ENCODE measurements at places on chromosomes 3 and 15.

DNA sequence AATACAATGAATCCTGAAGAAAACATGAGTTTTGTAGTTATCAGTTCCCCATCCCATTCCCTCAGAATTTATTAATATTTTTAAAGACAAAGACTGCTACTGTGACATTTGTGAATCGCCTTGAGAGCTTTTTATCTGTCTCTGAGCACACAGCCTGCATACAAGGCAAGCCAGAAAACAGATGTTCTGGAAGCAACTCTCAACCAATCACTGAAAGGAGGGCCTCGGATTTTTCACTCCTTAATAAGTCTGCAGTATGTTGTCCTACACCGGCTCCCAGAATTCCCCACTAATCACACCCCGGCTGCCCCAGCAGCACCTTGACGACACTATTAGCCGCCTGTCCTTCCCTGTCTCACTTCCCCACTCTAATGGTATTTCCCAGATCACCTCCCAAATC is 138.5 kb downstream of the ZNF621 start:
- no peak for DNase-seq

DNA sequence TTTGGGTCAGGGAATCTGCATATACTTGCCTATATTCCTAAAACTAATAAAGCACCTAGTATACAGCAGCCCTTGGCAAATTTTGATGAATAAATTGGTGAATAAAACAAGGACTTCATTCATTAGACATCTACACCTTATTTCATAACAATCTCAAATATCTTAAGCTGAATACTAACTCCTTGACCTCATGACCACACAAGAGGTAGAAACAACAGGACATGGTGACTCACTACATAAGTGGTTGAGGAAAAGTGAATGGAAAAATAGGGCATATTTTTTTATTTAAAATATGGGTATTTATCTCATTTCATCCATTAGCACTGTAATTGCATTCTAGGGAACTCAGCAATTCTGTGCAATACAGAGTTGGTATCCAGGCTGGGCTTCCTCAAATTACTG is 7.8 kb upstream of the STAC start:
- DNase-seq: peak; percentile 1

GRCh38 chr3:12752809-12753208 is 6.2 kb downstream of the TMEM40 start:
- peak; percentile 23 for DNase-seq

DNA sequence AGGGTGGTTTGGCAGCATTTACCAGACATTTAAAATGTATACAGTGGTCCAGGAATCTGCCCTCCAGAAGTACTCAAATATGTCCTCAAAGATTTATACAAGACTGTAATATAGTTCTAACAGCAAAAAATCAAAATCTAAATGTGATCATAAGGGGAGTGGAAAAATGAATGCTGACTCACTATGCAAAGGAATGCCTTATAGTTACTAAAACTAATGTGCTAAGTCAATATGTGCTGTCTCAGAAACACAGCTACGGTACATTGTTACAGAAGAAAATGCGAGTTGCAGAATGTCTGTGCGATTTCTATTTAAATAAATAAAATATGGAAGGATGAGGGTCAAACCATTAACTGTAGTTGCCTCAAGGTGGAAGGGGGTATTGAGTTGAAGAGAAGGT is 230.1 kb upstream of the UBE2E1 start:
- DNase-seq: peak; percentile 70

GRCh38 chr3:41346698-41347270 is 147.5 kb downstream of the CTNNB1 start:
- peak; percentile 34 for DNase-seq

GRCh38 chr3:107124885-107125284 is 252.4 kb upstream of the CCDC54 start:
- DNase-seq: peak; percentile 61

GRCh38 chr3:44896440-44896839 is 22.0 kb downstream of the TGM4 start:
- DNase-seq: no peak

GRCh38 chr15:39192979-39193560 is 387.8 kb upstream of the THBS1 start:
- peak; percentile 50 for DNase-seq

DNA sequence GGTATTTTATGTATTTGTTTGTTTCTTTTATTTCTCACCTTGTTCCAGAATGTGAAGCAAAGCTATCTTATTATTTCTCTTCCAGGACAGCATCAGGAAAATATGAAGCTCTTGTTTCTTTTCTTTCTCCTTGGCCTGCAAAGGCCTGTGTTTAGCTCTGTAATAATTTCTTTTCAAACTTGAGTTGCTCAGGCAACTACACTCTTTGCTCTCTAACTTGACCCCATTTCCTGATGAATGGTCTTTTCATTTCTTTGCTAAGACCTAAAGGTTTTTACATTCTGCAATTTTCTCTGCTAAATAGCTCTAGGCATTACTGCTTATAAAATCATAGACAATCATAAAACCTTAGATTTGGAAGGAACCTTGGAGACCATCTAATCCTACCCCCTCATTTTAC is 26.2 kb upstream of the ZNF770 start:
- no peak for DNase-seq

DNA sequence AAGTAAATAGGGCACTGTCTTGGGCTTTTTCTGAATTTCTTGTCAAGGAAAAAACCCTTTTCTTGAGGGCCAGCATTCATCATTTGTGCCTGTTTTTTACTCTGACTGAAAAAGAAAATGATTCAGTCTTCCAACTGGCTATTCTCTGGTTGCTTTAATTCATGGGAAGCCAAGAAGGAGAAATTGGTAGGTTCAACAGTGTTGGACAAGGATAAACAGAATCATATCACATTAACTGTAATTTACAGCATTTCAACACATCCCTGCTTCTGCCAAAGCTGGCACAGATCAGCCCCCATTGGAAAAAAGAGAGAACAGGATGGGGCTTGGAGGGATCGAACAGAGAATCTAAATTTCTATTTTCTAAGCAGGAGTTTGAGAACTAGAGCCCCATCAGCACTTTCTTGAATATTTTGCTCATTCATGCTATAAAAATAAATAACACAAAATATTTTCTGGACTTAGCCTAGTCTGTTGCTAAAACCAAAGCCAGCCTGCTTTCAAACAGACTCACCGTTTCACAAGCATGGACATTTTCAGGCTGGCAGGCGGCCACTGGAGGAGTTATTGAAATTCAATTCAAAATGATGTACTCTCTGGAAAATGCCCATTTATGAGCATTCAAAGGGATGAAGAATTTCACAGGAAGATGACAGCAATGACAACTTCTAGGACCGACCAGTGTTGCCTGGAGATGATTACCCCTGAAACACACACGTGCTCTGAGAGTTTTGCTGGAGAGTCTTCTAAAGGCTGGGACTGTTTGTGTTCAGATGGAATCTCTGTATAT is 181.2 kb downstream of the WNT5A start:
- DNase-seq: peak; percentile 69

GRCh38 chr3:171054231-171054630 is 27.7 kb upstream of the SLC2A2 start:
- DNase-seq: no peak

GRCh38 chr3:154227531-154227930 is 96.8 kb downstream of the DHX36 start:
- DNase-seq: no peak

DNA sequence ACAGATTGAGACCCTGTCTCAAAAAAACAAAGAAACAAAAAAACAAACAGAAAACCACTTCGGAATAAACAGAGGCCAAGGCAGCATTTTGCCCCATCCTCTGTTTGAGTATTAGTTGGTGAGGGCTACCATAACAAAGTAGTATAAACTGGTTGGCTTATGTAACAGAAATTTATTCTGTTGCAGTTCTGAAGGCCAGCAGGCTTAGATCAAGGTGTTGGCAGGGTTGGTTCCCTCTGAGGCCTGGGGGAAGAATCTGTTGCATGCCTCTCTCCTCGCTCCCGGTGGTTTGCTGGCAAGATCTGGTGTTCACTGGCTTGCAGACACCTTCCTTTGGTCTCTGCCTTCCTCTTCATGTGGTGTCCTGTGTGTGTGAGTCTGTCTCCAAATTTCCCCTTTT is 261.6 kb downstream of the PDZRN3 start:
- no peak for DNase-seq

- DNase-seq: no peak
Measured at GRCh38 chr3:127328421-127328820, 40.6 kb upstream of the PRR20G start.

- peak; percentile 58 for DNase-seq
Measured at GRCh38 chr15:63135281-63135680, 13.6 kb downstream of the LACTB start.

- no peak for DNase-seq
Measured at GRCh38 chr15:34757262-34757661, 2.5 kb upstream of the GJD2 start.

- no peak for DNase-seq
Measured at GRCh38 chr3:193991666-193992424, 144.1 kb upstream of the HES1 start.

DNA sequence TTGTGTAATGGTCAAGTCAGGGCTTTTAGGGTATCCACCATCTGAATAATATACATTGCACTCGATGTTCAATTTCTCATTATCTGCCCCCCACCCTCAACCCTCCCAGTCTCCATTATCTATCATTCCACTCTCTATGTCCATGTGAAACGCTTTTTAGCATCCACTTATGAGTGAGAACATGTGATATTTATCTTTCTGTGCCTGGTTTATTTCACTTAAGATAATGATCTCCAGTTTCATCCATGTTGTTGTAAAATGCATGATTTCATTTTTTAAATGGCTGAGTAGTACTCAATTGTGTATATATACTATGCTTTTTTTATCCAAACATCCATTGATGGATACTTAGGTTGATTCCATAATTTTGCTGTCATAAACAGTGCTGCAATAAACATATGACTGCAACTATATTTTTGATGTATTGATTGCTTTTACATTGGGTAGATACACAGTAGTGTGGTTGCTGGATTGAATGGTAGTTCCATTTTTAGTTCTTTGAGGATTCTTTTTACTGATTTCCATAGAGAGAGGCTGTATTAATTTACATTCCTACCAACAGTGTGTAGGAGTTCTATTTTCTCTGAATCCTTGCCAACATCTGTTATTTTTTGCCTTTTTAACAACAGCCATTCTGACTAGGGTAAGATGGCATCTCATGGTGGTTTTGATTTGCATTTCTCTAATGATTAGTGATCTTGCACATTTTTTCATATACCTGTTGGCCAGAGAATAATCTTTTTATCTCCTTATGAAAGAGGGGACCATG is 332.9 kb upstream of the TGFBR2 start:
- DNase-seq: peak; percentile 56

GRCh38 chr15:71752128-71752527 is 58.2 kb upstream of the NR2E3 start:
- DNase-seq: peak; percentile 32

- peak; percentile 97 for DNase-seq
Measured at GRCh38 chr3:172082269-172082668, 42.9 kb downstream of the FNDC3B start.

GRCh38 chr3:45435961-45436360 is 47.6 kb downstream of the LARS2 start:
- DNase-seq: no peak

- DNase-seq: no peak
Measured at GRCh38 chr3:38616111-38616510, 33.4 kb downstream of the SCN5A start.

- DNase-seq: peak; percentile 75
Measured at GRCh38 chr3:146117406-146118285, 43.3 kb downstream of the PLOD2 start.

GRCh38 chr15:77019521-77020331 is 24.8 kb downstream of the PSTPIP1 start:
- DNase-seq: no peak

DNA sequence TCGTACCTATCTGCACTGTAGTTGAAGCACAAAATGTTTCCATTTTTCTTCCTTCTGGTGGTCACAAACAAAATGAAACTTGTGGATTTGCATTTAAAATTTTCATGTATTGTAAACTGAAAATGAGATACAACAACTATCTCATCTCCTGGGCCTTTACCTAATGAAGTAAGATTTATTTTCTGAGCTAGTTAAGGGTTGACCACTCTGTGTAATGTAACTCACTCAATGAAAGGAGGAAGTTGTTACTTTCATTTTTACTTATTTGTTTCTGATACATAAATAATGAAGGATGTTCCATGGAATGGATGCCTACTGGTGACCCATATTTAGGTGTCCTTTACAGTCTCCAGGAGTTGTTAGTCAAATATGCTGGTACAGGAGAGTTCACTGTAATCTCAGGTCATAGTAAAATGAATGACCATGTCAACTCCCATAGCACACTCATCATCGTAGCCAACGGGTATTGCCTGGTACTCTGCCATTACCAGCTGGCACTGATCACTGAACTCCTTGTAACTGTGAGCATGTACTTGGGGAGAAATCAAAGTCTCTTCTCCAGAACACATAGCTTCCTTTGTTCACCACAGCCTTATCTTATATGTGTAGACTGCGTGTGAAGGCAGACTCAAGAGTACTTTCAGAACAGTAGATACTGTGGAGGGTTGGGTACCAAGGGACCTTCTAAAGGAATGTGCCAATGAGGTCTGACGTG is 474.2 kb upstream of the ROBO2 start:
- DNase-seq: no peak

GRCh38 chr3:101868534-101869464 is 19.5 kb downstream of the NFKBIZ start:
- no peak for DNase-seq

- no peak for DNase-seq
Measured at GRCh38 chr3:66602691-66603090, 101.9 kb upstream of the LRIG1 start.

DNA sequence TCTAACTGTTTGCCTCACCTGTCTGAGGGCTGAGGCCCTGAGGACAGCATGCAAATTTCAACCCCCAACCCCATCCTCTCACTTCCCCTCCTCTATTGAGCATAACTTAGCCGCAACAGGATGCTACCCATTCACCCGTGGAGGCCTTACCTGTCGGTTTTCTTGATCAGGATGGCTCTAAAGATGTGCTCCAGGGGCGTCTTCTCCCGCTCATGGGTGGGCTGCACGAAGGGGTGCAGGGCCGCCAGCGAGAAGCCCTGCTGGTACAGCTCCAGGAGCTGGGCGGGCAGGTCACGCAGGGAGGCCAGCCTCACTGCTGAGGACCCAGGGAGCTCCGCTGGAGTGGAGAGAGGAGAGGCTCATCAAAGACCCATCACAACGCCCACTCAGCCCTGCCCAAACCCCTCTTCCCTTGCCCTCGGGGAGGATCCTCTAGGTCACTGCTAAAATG is 79.8 kb downstream of the RFTN1 start:
- no peak for DNase-seq

- DNase-seq: no peak
Measured at GRCh38 chr3:34015204-34016142, 217.0 kb downstream of the PDCD6IP start.

GRCh38 chr3:49658711-49659110 is 15.4 kb upstream of the APEH start:
- DNase-seq: no peak

- peak; percentile 16 for DNase-seq
Measured at GRCh38 chr3:195260280-195260905, 10.6 kb downstream of the XXYLT1 start.

DNA sequence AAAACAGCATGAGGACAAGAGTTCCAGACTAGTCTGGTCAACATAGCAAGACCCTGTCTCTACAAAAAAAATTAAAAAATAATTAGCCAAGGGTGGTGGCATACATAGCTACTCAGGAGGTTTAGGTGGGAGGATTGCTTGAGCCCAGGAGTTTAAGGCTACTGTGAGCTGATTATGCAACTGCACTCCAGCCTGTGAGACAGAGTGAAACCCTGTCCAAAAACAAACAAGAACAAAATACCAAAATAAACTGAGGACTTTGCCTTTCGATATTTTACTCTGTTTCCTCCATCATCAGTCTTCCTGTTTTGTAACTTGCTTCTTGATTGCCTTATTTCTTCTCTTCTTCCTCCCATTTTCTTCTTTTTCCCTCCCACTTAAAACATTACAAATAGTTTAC is 504.4 kb downstream of the ROBO1 start:
- no peak for DNase-seq

- DNase-seq: peak; percentile 51
Measured at GRCh38 chr3:53775834-53776251, 70.4 kb downstream of the CHDH start.

Measured in adipocyte (in vitro differentiated cells).